ENCODE measurements at places on chromosomes 12 and 14. TPM values are rescaled to one million over a fixed set of nuclear protein-coding genes. Genes with fewer than 3 reads are reported as not detected.

- DNase-seq, result no peak
Observed at GRCh38 chr12:28108599-28108998, 81.7 kb upstream of the CCDC91 start.

DNA sequence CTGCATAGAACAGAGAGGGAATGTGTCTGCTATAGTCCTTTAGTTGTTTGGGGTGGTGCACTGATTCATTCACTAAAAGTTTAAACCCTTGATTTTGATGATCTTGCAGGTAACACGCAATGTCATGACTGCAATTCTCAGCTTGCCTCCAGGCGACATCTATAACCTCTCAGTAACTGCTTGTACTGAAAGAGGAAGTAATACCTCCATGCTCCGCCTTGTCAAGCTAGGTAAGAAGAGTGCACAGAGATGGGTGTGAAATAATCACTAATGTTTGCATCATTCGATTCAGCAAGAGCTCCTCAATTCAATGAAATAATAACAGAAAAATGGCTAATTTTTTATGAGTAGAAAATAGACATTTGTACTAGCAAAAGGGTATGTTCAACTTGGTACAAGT, 203.7 kb downstream of the PTPRO start:
- no peak for DNase-seq

Gene FOXN4
- total RNA-seq, result not detected

DNA sequence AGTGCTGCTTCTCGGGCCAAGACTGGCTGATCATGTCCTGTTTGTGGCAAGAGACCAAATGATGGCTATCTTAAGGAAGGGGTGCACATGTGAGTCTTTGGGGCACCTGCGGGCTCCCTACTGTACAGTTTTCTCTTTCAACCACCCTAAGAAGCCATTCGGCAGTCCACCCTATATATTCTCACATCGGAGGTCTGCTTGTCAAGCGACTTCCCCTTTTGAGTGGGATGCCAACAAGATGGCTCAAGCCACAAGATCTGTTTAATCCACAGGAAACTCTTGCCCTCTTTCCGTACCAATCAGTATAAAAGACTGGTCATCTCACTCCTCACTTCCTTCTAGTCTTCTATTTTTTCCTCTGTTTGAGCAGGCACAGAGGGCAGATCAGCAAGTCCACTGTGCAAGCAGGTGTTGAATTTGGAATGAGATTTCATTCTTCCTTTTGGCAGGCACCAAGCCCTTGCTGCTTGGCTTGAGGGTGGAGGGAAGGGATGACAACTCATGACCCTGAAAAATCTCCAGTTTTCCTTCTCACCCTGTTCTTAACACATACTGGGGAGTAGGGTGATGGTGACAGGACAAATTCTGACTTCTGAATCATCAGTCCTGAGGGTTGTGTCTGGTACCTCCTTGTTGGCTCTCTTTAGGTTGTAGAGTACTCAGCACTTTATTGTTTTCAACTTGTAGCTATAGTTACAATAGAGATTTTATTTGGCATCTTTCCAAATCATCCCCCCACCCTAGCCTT, 17.6 kb downstream of the LACRT start:
- DNase-seq, result no peak

Gene COCH
- total RNA-seq, result 1.2 TPM

DNA sequence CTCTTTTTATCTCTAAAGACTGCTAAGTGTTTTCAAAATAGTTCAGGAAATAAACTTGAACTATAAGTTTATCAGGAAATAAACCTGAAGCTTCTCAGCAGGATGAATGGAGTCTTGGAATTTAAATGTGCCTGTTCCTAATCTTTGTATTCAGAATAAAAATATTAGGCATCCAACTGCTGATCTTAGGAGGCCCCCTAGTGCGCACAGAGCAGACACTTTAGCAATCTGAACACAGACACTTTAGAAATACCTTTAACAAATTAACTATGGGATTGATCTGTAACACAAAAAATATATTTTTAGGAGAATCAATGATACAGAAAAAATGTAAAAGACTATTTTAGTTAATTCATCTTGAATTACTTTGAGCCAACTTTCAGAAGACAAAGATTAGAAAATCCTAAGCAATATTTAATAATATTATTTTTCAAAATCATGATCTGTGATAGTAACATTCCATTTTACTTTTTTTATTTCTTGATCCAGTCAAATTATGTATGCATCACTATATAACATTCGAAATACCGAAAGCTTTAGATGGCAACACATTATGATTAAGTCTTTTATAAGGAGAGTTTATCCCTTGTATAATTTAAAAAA, 80.9 kb downstream of the SLC41A2 start:
- no peak for DNase-seq

GRCh38 chr12:110134691-110135411, 10.7 kb downstream of the IFT81 start:
- no peak for DNase-seq

DNA sequence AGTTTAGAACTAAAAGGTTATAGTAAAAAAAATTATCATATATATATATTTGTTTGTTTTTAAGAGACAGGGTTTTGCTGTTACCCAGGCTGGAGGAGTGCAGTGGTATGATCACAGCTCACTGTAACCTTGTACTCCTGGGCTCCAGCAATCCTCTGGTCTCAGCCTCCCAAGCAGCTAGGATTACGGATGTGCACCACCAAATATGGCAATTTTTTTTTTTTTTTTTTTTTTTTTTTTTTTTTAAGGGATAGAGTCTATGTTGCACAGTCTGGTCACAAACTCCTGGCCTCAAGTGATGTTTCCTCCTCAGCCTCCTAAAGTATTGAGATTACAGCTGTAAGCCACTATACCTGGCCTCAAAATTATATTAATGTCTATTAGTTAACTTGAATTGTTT, 48.7 kb downstream of the PAPLN start:
- no peak for DNase-seq

DNA sequence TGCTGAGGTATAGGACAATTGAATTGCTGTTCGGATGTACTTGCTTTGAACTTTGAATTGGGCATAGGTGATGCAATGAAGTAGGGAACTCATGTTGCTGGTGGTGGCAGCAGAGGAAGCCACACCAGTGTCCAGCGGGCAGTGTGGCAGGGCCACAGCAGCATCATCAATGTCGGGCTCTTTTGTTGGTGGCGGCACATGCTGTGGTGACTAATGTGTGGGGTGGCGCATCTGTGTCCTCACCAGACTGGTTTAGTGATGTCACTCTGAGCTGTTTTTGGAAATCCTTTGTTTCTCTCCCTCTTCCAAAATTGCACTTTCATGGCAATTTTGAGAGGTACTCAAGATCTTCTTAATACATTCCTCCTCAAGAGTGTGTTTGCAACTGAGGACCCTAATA, 187.6 kb downstream of the ETNK1 start:
- no peak for DNase-seq

Gene SMIM41
- 0.27 TPM for total RNA-seq

DNA sequence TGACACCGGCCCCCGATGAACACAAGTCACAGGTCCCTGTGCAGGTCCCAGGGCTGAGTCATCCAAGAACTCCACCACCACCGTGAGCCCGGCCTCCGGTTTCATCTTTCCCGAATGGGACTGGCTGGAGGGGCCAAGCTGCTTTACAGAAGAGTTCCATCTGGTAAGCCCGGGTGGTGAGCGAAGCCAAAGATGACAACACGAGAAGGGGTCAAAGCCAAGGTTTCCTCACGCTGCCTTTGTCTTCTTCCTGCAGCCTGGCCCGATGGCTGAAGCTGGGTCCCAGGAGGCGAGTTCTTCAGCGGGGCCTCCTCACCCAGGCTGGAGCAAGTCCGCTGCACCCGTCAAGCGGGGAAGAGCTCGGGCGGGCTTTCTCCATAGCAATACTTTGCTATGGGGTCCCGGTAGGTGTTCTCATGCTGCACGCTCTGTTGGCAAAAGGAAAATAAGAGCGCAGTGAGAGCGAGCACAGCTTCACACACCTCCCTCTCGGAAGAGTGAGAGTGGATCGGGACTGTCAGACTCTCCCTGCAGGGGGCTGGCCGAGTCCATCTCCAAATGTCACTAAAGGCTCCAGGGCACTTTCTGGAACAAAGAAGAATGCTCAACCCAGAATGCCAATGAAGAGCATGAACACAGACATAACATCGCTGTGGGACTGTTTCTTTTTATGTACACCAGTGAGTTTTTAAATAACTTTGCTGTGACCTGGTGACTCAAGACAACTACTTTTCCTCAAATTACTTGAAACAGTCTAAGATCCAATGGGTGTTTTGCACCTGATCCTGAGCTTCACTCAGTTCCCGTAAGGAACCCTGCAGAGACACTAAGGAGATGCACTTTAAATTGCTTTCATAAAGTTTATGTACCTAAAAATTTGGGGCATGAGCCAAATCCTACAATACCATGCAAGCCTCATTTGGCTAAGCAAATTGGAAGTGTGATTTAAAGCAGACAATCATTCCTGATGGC, 20.1 kb downstream of the SPRING1 start:
- peak; percentile 75 for DNase-seq

DNA sequence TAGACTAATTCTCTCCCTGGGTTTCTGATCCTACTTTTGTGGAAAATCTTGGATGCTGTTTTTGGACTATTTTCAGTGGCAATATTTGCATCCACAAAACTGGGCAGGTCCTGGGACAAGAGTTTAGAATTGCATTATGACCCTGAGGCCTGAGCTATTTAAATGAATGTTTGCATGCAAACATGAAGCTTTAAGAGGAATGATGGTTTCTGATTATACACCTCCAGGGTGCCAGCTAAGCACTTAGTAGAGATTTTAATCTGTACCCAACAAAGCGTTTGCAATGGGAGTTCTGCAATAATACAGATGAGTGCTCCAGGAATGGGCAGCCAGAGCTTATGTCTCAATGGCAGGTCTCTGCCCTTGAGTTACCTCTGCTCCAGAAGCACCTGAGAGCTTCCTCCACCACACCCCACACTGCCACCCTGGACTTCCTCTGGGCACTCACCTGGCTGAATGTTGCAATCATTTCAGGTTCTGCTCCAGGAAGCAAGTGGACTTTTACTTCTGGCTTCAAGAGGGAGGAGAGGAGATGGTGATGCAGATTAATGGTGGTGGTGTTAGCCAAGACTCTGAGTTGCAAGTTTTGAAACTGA, 6.0 kb upstream of the SPTLC2 start:
- DNase-seq, result no peak

DNA sequence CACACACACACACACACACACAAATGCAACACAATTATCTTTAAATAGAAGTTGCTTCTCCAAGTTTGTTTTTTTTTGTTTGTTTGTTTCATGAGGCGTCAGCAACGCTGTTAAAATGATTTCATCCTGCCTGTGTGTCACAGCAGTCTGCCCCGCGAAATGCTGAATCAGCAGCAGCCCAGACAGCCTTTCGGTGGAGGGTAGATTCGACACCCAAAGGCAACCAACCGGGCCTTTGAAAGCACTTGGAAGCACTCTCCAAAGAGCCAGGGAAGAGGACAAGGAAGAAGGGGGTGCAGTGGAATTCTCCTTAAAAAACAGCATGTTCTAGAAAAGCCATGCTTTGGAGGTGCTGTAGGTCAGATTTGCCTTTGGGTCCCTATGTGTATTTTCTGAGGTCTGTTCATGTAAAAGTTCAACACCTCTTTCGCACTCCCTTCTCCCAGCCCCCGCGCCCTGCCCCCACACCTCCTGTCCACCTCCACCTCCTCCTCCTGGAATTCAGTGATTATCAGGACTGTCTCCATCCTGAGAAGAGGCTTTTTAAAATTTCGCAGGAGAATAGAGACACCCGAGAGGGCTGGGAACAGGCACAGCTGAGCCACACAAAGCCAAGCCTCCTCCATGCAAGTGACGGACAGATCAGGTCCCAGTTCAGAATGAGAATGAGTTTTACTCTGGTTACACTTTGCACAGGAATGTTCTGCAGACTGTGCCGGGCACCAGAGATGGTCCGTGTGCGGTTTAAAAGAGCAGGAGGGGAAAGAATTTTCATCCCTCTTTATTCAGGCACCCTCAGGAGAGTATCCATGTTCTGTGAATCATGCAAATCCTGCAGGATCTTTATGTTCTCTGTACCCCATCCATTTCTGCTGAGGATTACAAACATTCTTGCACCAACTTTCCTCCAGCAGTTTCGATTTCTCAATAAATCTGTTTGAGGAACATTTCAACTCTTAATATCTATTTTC, 177.9 kb downstream of the ETV6 start:
- peak; percentile 44 for DNase-seq

Gene MMP17
- total RNA-seq, result 2.4 TPM

DNA sequence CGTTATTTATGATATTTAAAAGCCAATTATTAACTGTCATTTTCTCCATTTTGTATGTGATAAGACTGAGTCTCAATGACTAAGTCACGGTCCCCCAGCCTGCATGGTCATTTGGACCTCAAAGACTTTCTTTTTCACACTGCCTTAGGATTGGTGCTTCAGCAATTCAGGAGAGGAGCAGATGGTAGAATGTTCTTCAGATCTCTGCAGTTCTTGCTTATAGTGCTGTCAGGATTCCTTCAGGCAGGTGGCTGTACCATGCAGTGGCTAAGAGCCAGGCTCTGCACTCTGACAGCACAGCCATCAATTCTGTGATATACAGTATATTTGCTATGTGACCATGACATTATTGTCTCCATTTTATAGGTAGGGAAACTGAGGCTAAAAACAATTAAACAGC, 18.7 kb downstream of the SSPN start:
- DNase-seq, result no peak

- no peak for DNase-seq
Observed at GRCh38 chr12:92185052-92185451, 39.4 kb upstream of the BTG1 start.

DNA sequence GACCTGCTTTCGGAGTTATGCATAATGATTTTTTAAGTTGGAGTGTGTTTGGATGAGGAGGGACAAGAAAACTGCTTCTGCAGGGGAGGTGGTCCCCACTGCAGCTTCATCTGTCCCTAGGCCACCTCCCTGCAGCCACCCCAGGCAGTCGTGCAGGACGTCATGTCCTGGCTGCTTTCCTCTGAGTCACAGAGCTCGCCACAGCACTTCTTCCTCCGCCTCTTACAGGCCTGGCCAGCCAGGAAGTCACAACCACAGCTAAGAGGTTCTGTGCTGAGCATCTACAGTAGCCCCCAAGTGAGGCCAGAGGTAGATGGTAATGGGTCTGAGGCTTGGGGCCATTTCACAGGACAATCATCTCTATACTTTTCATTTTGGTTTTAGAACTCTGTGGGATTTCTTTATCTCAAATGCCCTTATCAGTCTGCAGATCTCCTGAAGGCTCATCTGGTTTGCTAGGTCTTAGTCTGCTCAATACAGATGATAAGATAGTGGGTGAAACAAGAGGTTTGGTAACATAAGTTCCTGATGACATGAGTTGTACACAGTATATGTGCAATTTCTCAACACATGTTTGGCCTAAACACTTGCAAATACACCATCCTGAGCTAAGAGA, 106.4 kb downstream of the ARF6 start:
- DNase-seq, result peak; percentile 86

Gene SRRM4
- 0.21 TPM for total RNA-seq

GRCh38 chr14:72543341-72543740, 350.6 kb downstream of the DPF3 start:
- no peak for DNase-seq

Measured in left cardiac atrium (tissue), 4 donors.